ENCODE measurements at places on chromosomes 7 and 10.

- DNase-seq = no peak
Observed at GRCh38 chr7:121908042-121908441, 35.1 kb downstream of the PTPRZ1 start.

- no peak for DNase-seq
Observed at GRCh38 chr7:63065684-63066083, 933.0 kb upstream of the ZNF722 start.

- DNase-seq = no peak
Observed at GRCh38 chr7:49840751-49841405, 67.4 kb downstream of the VWC2 start.

- DNase-seq = no peak
Observed at GRCh38 chr7:140656548-140657515, 15.9 kb upstream of the ADCK2 start.

DNA sequence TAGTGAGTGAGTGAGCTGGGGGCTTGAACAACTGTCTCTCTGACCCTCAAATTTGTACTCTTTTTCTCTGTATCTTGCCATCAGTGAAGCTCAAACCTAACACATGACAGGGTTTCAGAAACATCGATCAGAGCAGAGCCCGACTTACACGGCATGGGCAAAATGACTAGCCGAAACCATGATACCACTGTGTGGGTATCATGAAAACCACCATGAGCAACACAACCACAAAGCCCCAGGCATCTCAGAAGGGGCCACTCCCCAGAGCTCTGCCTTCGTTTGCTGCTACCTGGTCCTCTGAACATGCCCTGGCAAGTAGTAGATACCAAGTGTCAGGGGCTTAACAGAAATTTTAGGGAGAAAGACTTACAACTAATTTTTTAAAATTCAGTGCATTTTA lies 308.5 kb downstream of the WDR11 start:
- DNase-seq = no peak

- no peak for DNase-seq
Observed at GRCh38 chr10:67971311-67971710, 86.9 kb downstream of the SIRT1 start.

DNA sequence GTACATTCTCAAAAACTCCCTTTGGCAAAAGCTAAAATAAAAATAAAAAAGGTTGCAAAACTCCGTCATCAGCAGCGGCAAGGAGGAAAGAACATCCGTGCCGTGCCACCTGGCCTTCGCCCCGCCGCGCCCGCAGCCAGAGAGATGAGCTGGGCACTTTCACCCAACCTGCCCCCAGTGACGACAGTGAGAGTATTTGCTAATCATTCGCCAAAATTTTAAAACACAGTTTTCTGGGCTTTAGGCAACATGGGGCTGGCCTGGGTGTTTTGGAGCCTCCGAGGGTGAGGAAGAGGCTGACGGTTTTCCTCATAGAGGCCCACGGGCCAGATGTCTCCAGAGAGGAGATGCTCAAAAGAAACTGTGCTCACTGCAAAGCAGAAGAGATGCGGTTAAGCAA lies 128.2 kb downstream of the PRKAG2 start:
- DNase-seq = no peak

DNA sequence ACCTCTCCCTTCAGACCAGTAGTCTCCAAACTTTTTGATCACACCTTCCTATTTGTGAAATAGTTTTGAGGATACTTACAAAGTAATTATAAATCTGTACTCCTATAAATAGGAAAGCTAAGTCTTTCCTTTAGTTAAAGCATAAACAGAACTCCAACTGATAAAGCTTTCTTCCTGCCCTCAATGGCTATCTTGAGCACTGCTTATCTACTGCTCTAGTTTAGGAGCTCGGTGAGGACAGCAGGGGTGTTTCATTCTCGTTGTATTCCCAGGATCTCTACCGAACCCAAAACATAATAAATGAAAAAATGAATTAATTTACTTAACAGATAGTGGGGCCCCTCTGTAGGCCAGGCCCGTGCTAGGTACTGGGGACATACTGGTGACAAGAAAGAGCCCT lies 17.7 kb downstream of the SORBS1 start:
- no peak for DNase-seq

- DNase-seq = no peak
Observed at GRCh38 chr7:154990964-154991540, 11.9 kb downstream of the PAXIP1 start.

DNA sequence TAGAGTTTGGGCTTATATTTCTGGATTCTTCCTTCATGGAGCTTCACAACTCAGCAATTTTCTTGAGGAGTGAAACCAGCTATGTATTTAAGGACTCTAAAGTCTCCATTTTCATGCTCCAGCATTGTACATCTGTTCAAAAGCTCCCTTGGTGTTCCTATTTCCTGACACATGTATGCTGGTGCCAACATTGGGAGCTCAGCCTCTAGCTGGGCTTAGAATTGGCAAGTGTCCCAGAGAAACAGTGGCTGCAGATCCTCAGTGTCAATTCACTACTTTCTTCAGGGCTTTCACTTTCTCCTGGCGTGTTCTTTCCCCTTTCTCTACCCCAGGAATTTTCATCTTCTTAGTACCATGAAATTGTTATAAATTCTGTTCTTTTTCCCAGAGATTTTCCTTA lies 103.1 kb downstream of the ZNF467 start:
- DNase-seq = no peak

- no peak for DNase-seq
Observed at GRCh38 chr7:5230265-5231067, 40.4 kb downstream of the WIPI2 start.

- peak; percentile 43 for DNase-seq
Observed at GRCh38 chr10:88270871-88271713, 312.0 kb downstream of the RNLS start.

DNA sequence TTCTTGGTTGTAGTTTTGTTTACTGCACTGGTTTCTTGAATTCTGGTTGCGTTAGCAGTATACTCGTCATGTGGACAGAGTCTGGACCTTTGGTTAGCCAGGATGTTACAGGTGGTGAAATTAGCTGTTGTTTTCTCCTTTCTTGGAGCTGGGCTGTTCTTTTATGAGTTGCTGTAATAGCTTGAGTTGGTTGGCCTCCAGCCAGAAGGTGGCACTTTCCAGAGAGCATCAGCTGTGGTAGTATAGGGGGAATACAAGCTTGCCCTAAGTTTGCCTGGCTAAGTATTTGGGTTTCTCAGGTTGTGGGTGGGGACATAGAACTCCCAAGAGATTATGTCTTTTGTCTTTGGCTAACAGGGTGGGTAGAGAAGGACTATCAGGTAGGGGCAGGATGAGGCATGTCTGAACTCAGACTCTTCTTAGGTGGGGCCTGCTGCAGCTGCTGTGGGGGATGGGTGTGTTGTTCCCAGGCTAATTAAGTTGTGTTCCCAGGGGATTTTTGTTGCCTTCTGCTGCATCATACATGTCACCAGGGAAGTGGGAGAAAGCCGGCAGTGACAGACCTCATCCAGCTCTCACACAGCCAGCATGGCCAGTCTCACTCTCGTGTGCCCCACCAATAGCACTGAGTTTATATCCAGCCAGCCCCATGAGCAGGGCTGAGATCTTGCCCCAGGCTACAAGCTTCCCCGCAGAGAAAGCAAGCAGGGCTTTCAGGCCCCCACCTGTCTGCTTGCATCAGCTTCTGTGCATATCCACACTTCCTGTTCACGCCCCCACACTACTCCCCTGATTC lies 246.7 kb upstream of the TPK1 start:
- no peak for DNase-seq

GRCh38 chr10:80589726-80590373 lies 52.1 kb downstream of the SH2D4B start:
- no peak for DNase-seq

GRCh38 chr7:104175361-104175984 lies 32.3 kb downstream of the ORC5 start:
- DNase-seq = no peak

DNA sequence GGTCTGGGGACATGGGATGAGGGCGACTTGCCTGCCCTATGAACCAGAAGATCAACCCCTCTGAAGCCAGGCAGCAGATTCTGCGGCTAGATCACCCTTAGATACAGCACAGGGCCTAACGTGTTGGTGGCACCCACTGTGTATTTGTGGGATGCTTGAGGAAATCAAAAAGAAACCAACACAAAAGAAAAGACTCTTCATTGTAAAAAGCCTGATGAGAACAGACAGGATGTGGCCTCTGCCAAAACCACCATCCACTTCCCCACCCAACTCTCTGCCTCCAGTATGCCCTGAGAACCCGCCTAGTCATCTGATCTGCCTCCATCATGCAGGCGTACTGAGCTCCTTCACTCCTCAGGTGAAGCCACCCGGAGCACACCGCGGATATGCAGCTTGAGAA lies 97.2 kb upstream of the INSYN2A start:
- no peak for DNase-seq
